ENCODE measurements at places on chromosomes 2 and 18.

DNA sequence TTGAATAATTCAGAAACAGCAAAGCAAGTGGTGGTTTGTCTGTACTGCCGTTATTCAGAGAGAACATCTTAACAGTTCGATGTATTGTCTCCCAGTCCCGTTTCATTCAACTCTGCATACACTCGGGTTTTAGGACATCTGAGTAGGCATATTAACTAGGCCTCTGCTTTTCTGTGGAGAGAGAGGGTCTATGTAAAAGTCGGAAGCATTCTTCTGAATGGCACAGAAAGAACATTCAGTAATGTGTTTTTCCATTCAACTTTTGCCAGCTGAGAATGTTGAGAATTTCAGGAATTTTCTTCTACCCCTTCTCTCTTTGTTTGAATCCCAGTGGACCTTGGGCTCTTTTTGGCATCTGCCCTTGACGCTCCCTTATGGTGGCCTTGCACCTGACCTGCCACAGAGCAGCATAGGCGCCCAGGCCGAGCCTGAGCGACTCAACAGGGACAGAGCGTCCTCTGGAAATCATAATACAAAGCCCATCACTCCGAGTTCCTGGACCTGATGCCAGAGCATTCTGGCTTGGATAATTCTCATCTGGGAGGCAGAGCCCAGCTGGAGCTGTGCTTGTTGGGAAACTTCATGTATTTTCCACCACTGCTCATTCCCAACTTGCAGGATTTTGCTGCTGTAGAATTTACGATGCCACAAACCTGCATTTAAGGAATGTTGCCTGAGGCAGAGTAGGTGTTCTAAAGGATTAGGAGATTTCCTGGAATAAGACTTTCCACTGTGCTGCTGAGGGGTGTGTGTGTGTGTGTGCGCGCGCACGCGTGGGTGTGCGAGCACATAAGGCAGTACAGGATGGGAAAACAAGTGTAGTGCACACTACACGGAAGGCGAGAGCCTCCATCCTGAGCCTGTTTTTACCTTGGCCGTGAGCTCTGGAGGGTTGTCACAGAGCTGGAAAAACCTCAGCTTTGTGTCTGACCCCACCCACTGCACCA lies 77.2 kb upstream of the TXNDC2 start:
- DNase-seq = no peak

DNA sequence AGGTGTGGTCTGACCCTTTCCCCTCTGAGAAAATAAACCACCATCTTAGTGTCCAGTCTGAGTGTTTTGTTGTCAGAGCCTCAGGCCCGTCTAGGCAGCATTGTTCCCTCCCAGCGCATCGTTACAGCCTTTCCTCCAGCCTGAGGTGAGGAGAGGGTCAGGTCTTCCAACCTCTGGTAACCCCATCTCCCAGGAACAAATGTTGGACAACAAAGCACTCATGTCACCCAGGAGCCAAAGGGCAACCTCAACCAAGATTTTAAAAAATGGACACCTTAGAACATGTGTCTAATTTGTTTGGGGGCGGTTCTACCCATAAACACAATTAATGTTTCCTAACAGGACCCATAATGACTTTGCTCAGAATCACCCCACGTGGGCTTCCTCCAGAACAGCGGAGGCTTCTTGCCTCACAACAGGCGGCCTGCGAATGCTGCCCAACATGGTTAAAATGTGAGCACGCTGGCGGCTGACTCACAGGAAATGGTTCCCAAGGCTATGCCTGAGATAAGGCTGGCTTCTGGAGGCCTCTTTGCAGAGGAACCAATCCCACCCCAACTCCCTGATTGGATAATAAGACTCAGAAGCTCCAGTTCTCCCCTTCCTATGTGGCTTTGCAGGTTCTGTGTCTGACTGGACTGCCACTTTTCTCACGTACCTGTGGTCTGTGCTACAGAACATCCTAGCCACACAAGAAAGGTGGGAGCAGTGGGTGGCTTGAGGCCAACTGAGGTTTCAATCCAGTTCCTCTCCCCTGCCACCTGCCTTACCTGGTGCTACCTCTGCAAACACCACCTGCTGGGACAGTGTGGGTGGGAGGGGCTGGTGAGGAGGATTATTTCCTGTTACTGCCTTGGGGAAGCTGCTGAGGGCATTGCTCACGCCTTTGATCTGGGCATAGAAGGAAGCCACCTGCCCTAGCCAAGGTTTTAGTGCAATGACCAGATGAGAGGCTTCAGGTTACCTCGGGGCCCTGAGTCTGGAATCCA lies 108.8 kb downstream of the B3GNT2 start:
- peak; percentile 41 for DNase-seq

DNA sequence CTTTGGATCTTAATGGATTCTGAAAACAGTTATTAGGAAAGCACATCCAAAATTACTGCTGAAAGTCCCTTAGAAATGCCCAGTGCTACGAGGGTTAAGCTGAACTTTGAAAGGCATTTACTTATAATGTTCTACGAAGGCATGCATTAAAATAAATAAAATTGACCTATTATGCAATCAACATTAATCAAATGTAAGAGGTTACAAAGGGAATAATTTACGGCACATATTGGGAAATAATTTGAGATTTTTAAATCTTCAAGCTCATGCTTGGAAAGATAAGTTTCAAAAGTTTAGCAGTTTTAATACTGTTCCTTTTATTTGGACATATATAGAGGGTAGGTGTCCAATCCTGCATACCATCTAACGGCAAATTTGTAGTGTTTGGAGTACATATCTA lies 1564.1 kb upstream of the DDX18 start:
- no peak for DNase-seq

- DNase-seq = no peak
Observed at GRCh38 chr2:185066128-185066527, 467.8 kb downstream of the ZNF804A start.

DNA sequence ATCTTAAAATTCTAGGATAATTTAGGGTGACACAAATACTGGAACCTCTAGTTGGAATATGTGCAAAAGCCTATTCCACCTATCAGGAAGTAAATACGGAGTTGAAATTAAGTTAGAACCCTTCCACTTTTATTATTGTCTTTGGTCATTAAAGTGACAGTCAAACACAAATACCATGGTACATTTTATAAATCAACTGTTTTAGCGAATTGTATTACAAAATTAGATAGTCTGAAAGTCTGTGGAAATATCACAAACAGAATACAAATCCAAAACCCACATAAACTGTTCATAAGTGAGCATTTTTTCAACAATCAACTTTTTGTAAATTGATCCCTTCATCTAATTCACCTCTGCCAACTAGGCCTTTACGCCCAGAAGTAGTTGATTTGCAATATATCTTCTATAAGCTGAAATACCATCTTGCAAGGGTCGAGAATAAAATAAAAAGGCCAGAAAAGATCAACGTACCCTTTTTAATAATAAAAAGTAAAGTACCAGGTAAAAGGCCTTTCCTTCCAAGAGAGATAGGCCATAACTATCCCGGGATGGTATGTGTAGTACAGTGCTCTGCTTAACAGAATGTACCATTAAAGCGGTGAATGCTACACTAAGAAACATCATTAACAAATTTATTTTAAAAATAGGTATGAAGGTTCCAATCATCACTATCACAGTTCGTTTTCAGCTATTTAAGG lies 1.3 kb downstream of the USP34 start:
- DNase-seq = no peak

GRCh38 chr2:66794551-66794950 lies 359.6 kb downstream of the MEIS1 start:
- no peak for DNase-seq

DNA sequence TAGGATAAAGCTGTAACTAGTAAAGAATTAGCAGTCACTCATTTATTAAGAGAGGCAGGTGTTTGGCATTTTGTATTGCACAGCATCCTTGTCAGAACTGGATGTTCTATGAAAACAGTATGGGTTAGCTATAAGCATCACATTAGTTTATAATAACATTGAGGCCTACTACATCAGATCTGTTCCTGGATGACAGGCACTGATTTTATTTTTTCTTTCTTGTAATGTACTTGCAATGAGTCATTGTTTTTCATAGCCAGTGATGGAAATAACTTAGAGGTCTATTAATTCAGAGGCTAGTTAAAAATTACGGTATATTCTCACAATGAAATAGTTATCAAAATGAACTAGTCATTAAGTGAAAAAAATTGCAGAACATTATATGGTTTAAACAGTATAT lies 13.0 kb upstream of the RMDN2 start:
- DNase-seq = no peak
